Astrocyte (in vitro differentiated cells and primary cell): ENCODE measurements at places on chromosomes 16 and 17. TPM values are rescaled to one million over a fixed set of nuclear protein-coding genes. Genes with fewer than 3 reads are reported as not detected.
A peak's percentile ranks its signal among the peaks of the same experiment; 100 is the strongest.

DNA sequence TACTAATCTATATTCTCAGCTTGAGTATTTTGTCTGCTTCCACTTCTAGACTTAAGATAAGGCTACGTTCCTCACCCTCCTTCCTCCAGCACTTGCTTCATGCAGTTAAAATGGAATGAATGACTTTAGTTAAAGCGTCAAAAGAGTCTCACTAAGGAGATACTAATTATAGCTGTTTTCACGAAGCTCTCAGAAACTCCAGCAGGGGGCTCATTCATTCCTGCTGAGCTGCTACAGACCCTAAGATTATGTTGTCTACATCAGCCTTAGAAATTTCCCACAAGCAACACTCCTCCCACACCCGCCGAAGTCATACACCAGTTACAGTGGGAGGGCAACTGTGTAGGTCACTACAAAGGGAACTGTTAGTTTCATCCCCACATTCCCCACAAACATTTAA, 57.0 kb upstream of the KIFC3 start:
- no peak overlapping the region for H3K27ac ChIP-seq
- no peaks in the 10 kb centered on the region for H3K27me3 ChIP-seq
- DNase-seq, result peak; percentile 52
- no peak overlapping the region for H3K4me3 ChIP-seq

- no peaks in the 10 kb centered on the region for H3K27me3 ChIP-seq
- H3K4me1 ChIP-seq, result peaks cover 73% of the 10 kb centered on the region
- peak overlapping the region; percentile 98 for H3K27ac ChIP-seq
- H3K36me3 ChIP-seq, result peaks cover 28% of the 10 kb centered on the region
These were observed 8.8 kb upstream of the LPCAT2 start for GRCh38 chr16:55499951-55500529.

GRCh38 chr16:86368261-86368660, 142.1 kb upstream of the FOXF1 start:
- H3K4me3 ChIP-seq, result no peak overlapping the region
- H3K27me3 ChIP-seq, result peaks cover 3% of the 10 kb centered on the region
- peaks cover 12% of the 10 kb centered on the region for H3K4me1 ChIP-seq
- H3K27ac ChIP-seq, result no peak overlapping the region
- H3K36me3 ChIP-seq, result no peaks in the 10 kb centered on the region

- no peaks in the 10 kb centered on the region for H3K36me3 ChIP-seq
- H3K27me3 ChIP-seq, result peaks cover 35% of the 10 kb centered on the region
- H3K4me1 ChIP-seq, result no peaks in the 10 kb centered on the region
- no peak overlapping the region for H3K27ac ChIP-seq
- H3K4me3 ChIP-seq, result no peak overlapping the region
These were observed 79.8 kb downstream of the NT5M start for GRCh38 chr17:17382971-17383370.

DNA sequence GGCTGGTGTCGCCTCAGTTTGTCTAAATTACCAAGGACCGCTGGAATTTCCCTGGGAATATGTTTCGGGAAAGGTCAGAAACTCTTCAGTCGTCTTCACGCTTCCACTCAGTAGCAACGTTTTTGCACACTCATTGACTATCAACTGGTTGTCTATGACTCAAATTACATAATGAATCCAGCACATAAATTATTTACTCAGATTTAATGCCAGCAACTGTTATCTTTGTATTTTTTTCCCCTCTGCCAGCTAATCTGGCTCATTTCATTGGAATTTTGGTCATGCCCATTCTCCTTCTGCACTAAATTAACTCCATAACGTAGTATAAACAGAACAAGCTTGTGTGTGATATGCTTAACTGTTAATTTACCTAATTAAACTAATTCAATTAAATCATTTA, 372.7 kb upstream of the ZFHX3 start:
- no peak overlapping the region for H3K4me3 ChIP-seq
- no peaks in the 10 kb centered on the region for H3K36me3 ChIP-seq
- no peaks in the 10 kb centered on the region for H3K27me3 ChIP-seq
- no peaks in the 10 kb centered on the region for H3K4me1 ChIP-seq
- peak; percentile 3 for DNase-seq

DNA sequence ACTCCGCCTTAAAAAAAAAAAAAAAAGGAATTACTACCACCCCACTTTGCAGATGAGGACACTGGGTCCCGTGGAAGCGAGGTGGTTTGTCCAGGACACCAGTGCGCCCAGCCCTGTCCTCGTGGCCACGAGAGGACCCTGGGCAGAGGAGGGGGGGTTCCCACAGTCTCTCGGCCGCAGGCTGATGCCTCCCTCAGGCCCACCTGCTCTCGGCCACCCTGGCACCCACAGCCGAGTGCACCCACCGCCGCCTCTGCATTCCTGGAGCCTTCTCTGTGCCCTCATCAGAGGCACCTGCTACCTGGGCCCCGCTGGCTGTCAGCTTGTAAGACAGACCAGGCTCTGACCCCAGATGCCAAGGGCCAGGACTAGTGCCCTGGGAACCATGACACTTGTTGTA, 28.1 kb upstream of the PVALEF start:
- H3K36me3 ChIP-seq, result no peaks in the 10 kb centered on the region
- DNase-seq, result no peak
- H3K27ac ChIP-seq, result no peak overlapping the region
- H3K27me3 ChIP-seq, result no peaks in the 10 kb centered on the region
- H3K4me1 ChIP-seq, result no peaks in the 10 kb centered on the region

- peaks cover 5% of the 10 kb centered on the region for H3K27me3 ChIP-seq
- DNase-seq, result no peak
- H3K27ac ChIP-seq, result no peak overlapping the region
- peaks cover 18% of the 10 kb centered on the region for H3K4me1 ChIP-seq
These were observed 7.3 kb upstream of the ALDH3A1 start for GRCh38 chr17:19755392-19755791.

DNA sequence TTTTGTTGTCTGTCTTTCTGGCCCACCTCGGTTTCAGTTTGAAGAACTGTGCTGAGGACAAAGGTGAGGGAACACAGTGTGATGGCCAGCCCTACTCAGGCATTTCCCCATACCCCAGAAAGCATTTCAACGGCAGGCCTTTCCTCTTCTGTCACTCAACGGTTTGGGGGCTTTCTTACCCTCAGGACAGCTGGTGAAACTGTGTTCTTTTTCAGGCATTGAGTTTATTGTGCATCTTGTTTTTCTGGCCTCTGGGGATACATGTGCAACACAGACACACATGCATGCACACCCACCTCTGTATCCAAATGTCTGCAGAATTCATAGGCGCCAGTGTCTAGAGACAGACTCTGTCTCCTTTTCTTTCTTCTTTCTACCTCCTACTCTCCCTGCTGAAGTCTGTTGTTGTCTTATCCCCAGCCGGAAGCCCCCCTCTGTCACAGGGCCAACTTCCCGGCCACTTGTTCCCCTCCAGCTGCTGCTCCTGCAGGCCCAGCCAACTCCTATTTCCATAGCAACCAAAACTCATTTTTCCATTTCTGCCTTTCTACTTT, 17.0 kb downstream of the CHD9 start:
- H3K36me3 ChIP-seq, result no peaks in the 10 kb centered on the region
- no peaks in the 10 kb centered on the region for H3K27me3 ChIP-seq
- no peak overlapping the region for H3K4me3 ChIP-seq
- peaks cover 5% of the 10 kb centered on the region for H3K4me1 ChIP-seq
- DNase-seq, result no peak

GRCh38 chr16:11160676-11161115, 95.3 kb downstream of the SOCS1 start:
- H3K27ac ChIP-seq, result no peak overlapping the region
- no peaks in the 10 kb centered on the region for H3K36me3 ChIP-seq
- no peak overlapping the region for H3K4me3 ChIP-seq
- no peaks in the 10 kb centered on the region for H3K27me3 ChIP-seq

Gene ZSCAN10
- total RNA-seq, result 0.22 and 0.25 TPM in 2 replicates

Gene CSH2
- 4.3 and 5.8 TPM in 2 replicates for total RNA-seq
